Muscle of leg (tissue), 16 donors: ENCODE measurements at places on chromosomes 5 and 9.

- no peak for DNase-seq
Observed at GRCh38 chr5:93342563-93343061, 238.4 kb downstream of the NR2F1-AS1 start.

DNA sequence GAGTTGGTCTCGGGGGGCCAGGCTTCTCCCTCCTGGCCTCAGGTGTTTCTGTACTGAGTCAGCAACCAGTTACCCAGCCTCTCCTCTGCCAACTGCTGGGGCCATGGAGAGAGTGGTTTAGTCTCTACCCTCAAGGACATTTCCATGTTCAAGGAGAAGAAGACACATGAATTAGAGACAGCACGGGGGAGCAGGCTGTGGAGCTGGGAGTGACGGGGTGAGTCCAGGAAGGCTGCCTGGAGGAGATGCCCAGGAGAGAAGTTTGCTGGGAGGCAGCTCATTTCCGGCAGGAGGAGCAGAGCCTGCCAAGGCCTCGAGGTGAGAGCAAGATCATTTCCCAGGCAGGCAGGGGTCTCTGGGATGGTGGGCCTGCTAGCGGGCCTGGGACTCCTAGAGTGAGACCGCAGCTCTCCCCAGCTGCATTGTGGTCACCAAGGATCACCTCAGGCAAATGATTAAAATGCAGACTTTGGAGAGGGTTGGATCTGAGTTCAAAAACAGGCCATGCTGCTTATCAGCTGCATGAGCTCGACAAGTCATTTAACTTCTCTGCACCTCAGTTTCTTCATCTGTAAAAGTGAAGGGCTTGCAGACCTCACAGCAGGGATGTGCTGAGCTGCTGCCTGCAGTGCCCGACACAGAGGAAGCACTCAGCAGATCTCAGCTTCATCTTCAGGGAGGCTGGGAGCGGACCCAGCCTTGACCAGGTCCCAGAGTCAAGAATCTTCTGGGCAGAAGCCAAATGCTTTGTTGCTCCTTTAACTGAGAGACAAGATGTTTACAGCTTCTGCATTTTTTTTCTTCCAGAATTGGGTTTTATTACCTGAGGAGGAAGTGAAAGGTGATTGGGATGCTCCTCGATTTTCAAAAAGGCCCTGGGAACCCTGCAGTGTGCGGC is 35.2 kb downstream of the NEK6 start:
- no peak for DNase-seq

GRCh38 chr5:92514896-92515295 is 1066.1 kb downstream of the NR2F1-AS1 start:
- no peak for DNase-seq

GRCh38 chr5:168214071-168214470 is 77.4 kb upstream of the WWC1 start:
- DNase-seq, result no peak

- no peak for DNase-seq
Observed at GRCh38 chr5:97167435-97167834, 15.6 kb downstream of the RIOK2 start.

- DNase-seq, result no peak
Observed at GRCh38 chr9:81080900-81081299, 608.4 kb downstream of the TLE1 start.

- no peak for DNase-seq
Observed at GRCh38 chr9:85898332-85898731, 42.6 kb upstream of the NAA35 start.
